ENCODE measurements at places on chromosomes 12 and 14.

DNA sequence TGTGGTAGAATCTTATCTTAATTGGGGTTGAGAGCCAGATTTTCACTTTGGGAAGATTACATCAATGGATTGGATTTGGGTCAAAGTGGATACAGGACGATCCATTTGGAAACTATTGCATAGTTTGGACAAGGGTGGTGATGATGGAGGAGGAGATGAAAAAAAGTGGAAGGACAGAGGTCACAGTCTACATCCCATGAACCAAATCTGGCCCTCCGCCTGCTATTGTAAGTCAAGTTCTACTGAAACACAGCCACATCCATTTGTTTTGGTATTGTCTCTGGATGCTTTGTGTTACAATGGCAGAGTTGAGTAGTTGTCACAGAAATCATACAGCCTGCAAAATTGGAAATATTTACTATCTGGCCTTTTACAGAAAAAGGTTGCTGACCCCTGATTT lies 296.8 kb upstream of the NOS1 start:
- DNase-seq, result no peak

- no peak for DNase-seq
Observed at GRCh38 chr12:3016191-3016590, 57.0 kb downstream of the TEAD4 start.

DNA sequence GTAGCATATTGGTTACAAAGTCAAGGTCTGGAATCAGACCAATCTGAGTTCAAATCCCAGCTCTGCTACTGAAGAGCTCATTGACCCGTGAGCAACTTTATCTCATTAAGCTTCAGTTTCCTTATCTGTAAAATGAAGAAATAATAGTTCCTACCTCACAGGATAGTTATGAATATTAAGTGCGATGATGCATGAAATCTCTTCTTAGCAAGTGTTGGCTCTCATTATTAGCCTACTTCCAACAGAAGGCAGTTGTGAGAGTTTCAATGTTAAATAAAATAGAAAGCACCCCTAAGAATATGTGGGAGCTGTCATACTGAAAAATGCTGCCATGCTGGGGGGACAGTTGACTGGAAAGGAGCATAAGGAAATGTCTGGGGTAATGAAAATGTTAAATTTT lies 39.0 kb upstream of the ITPR2 start:
- no peak for DNase-seq

DNA sequence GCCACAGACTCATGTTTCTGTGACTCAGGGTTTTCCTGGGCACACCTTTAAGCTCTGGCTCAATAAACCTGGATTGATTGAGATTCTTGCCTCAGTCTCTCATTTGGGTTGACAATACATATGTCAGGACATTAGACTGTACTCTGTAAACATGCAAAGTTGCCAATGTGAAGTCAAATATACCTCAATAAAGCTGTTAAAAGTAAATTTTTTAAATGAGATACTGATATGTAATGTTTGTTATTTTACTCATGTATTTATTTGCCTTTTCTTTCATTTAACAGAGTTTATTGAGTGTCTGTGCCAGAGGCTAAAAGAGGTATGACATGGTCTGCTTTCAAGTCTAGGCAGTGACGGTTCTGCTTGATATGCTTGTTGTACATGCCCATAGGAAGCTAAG lies 3.7 kb upstream of the ETFBKMT start:
- no peak for DNase-seq

DNA sequence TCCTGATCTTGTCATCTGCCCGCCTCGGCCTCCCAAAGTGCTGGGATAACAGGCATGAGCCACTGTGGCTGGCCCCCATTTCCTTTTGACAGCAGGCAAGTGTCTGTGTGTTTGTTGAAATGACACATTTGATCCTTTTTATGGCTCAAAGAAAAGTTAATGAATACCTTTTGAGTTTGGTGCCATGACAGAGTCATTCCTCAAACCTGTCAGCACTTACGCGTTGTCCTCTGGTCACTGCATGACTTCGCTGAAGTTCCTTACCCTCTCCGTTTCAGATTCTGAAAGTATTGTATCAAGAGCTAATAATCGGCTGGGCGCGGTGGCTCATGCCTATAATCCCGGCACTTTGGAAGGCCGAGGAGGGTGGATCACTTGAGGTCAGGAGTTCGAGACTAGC lies 32.4 kb downstream of the NEMF start:
- DNase-seq, result no peak

DNA sequence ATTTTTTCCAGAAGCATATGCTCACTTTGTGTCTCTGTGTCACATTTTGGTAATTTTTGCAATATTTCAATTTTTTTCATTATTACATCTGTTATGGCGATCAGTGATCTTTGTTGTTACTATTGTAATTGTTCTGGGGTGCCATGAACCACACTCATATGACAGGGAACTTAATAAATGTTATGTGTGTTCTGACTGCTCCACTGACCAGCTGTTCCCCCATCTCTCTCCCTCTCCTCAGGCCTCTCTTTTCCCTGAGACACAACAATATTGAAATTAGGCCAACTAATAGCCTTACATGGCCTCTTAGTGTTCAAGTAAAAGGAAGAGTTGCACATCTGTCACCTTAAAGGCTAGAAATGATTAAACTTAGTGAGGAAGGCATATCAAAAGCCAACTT lies 46.0 kb downstream of the SCN8A start:
- DNase-seq, result no peak

DNA sequence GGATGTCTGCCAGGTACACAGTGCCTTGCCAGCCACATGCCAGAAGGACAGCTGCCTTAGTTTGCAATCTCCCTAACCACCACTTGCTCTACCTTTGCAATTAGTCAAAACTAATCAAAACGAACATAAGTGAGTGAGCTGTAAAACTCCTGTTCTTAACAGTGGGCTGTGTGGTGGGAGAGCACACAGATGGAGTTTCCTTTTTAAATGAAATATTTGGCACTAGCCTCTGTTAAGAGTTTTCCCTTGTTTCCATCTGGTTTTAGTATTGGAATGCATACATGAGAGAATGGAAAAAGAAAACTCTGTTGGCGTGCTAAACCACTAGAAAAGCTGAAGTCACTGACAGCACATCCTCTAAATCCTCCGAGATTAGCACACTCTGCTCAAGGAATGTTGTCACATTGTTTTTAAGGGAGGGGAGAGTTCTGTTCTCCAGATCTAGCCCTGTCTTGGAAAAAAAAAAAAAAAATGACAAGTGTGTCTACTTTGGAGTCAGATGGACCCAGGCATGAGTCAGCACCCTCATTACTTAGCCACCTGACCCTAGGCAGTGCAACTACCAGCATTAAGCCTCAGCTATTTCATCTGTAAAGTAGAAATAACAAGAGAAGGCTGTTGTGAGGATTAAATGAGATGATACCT lies 83.9 kb downstream of the STXBP6 start:
- no peak for DNase-seq

All from stimulated activated CD8-positive, alpha-beta memory T cell treated with anti-CD3 and anti-CD28 coated beads, Interleukin-2, amount 100 ng/mL, for 1 hour (primary cell).